Forelimb muscle (tissue), 1 donor: ENCODE measurements at places on chromosomes 6 and 20. TPM values are rescaled to one million over a fixed set of nuclear protein-coding genes. Genes with fewer than 3 reads are reported as not detected.

BHLHE23 gene
- polyA plus RNA-seq = not detected

CBLN4 gene
- 0.23 TPM for polyA plus RNA-seq

ECT2L gene
- polyA plus RNA-seq = 0.29 TPM

KCNQ5 gene
- polyA plus RNA-seq = 0.85 TPM

MAVS gene
- 22.8 TPM for polyA plus RNA-seq

TRMT6 gene
- 11.1 TPM for polyA plus RNA-seq

ADGRF5 gene
- 21.1 TPM for polyA plus RNA-seq

HLA-DMA gene
- 12.6 TPM for polyA plus RNA-seq

MBOAT1 gene
- polyA plus RNA-seq = 3.8 TPM
